ENCODE measurements at places on chromosomes 1 and 21.

DNA sequence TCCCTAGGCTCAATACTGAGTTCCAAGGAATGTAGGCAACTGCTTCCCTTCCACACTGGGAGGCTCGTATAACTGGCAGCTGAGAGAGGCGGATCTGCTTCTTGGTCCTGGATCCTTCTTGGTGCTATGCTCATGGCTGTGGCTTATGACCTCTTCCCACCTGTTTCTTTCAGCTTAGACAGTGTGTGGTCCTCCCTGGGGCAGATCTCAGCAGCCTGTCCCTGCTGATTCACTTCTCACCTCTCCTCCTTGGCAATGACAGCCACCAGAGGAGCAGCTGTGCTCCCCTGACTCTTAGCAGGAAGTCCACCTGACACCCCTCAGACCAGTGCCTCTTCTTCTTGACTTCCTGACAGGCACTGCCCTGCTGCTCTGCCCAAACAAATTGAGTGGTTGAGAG is 75.1 kb upstream of the PTGFRN start:
- no peak for DNase-seq

GRCh38 chr1:175663991-175664390 is 79.4 kb downstream of the TNR start:
- no peak for DNase-seq

DNA sequence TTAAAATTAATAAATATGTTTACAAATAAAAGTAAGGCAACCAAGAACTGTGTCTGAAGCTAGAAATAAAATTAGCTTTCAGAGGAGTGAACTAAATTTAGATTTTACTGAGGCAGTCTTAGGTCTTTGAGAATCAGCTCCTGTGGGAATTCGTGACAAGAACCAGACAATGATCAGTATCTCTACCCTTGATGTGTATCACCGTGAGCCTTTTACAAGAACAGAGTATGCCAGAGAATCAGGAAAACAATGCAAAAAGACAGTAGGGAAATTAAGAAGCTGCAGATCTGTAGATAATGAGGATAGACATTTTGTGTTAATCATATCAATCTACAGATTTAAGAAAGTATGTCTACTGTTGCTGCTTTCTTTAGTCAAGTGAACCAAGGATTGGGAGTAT is 351.0 kb downstream of the COL11A1 start:
- no peak for DNase-seq

DNA sequence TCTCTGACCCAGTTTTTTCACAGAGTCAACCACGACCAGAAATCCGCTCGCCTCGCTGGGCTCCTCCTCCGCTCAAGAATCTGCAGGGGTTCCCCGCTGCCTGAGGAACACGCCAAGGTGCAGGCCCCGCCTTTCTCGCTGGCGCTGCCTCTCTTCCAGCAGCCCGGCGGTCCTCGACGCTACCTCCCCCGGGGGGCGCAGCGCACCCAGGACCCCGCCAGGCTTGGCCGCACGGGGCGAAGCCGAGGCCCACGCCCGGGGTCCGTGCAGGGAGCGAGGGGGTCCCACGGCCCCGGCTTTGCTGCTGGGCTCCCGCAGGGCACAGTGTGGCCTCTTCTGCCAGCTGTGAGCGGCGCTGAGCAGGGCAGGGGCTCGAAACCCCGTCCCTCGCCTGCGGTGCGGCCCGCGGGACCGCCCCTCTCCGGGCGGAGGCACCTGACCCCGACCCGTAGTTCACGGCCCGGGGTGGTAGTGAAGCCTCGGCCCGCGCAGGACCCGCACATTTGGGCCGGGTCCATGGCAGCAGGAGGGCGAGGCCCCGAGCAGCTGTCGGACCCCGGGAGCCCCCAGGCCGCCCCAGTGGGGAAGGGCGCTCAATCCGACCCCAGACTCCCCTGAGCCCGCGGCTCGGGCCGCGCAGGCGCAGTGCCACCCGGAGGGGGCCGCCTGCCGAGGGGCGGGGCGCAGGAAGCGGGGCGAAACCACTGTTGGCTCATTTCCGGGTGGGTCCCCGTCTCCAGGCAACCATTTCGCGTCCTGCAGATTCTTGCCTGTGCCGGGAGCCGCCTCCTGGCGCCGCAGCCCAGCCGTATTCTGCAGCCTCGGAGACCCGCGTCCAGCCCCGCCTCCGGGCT is 10.0 kb upstream of the MMEL1 start:
- DNase-seq = peak; percentile 93

DNA sequence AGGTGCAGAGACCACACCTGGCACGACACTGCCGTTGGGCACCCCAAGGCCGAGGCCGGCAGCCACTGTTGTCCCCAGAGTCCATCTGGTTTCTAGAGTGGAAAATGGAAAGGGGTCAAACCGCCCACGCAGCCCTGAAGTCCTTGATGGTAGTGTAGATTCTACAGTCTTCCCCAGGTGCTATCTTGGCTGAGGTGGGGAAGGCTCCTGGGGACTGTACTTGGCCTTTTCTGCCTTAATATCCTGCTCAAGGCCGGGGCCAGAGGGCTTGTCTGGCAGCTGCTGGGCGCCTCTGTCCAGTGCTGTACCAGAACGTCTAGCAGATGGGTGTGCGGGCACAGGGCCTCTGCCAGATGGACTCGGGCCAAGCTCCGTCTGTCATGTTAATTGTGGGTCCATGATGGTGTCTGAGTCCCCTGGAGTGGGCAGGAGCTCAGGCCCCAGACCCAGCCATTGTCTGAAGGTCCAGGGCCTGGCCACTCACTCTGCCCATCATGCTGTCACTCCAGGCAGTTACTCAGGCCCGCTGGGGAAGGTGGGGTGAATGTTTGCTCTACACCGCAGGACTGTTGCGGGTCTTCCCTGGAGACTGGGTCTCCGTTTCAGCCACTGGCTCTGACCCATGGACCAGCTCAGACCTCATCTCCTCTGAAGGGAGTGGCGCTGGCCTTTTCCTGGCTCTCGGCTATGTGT is 161.9 kb upstream of the COL6A1 start:
- no peak for DNase-seq

DNA sequence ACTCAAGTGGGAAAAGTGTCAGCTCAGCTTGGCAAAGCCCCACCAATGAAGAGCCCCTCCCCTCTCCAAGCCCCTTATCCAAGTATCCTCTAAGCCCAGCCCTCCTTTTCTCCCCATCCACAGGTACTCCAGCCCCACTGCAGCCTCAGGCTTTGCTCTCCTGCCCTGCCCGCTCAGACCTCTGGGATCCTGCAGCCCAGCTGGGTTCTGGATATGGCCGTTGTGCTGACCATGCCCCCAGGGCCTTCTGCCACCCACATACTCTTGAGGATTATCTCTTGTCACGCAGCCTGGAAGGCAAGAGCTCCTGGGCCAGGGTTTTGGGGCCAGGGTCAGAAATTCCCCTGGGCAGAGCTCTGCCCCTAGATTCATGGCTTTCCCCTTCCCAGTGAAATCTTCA is 4.7 kb downstream of the SHISA4 start:
- no peak for DNase-seq

- no peak for DNase-seq
These were observed 36.8 kb upstream of the DUSP10 start for GRCh38 chr1:221778535-221779142.

GRCh38 chr1:1547476-1547875 is 7.1 kb upstream of the TMEM240 start:
- DNase-seq = no peak

- no peak for DNase-seq
These were observed 245.5 kb downstream of the S1PR1 start for GRCh38 chr1:101482306-101482705.

GRCh38 chr21:43916691-43917514 is 51.9 kb downstream of the AGPAT3 start:
- no peak for DNase-seq

GRCh38 chr21:33067043-33067442 is 2.9 kb upstream of the OLIG1 start:
- DNase-seq = no peak

- DNase-seq = no peak
These were observed 81.5 kb downstream of the ERG start for GRCh38 chr21:38416791-38417190.

DNA sequence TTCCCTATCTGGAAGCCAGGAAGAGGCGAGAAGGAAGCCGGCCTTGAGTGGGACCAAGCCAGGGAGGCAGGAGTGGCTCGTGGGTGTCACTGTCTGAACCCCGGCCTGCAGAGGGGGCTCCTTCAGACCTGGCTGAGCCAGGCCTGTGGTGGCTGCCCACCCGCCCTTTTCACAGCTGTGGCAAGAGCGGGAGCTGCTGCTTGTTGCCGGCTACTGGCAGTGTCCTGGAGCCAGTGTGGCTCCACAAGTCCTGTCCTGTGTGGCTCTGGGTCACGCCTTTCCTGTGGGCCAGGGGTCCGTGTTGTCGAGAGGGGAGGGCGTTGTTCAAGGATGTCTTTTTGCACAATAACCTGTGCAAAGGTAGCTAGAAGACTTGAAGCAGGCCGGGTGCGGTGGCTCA is 1.3 kb downstream of the PFKL start:
- no peak for DNase-seq

DNA sequence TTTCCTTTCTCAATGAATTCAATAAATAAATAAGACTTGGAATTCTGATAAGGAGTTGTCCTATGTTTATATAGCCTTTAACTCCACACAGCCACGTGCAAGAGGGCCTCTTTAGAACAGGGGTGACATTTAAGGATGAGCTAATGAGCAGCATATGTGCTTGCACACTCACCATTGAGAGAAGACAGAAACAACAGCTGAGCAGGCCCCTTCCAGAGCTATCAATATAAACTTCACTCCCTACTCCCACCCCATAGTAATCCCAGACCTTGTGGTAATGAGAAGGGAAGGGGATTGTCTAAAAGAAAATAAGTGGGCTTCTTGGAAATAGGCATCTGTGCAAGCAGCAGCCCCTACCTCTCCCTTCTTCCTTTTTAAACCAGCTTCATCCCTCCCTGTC is 176.0 kb downstream of the SEC16B start:
- no peak for DNase-seq

DNA sequence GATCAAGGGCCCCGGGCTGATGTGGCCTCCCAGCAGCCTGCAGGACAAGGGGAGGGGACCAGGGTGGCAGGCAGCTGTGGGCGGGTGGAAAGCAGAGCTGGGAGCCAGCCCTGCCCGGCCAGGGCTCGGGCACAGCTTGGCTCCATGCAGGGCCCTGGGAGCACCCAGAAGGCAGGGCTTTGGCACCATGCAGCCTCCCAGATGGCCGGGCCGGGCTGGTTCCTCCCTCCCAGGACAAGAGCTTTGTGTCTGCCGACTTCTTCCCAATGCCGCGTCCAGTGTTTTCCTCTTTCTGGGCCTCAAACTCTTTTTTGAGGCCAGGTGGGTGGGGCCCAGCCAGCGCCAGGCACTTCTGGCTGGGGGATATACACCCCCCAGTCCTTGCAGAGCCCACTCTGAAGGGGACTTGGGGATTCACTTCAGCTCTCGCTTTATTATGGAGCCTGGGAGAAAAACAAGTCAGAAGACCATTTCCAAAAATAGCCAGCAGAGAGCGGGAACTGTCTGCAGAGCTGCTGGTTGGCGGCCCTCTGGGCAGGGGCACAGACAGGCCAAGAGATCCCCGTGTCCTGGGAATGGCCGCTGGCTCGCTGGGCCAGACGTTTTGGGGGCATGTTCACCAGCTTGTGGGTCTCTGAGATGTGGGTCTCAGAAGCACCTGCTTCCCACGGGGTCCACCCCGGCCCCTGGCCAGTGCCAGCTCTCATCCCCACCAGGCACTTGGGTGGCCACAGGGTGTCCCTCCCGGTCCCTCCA is 103.8 kb upstream of the ARHGEF16 start:
- peak; percentile 17 for DNase-seq

Measured in choroid plexus epithelial cell (primary cell).